ENCODE measurements at places on chromosomes 1 and 21.

GRCh38 chr1:18705811-18706210 lies 75.2 kb downstream of the PAX7 start:
- peaks cover 27% of the 10 kb centered on the region for H3K27me3 ChIP-seq
- DNase-seq = no peak
- H3K4me3 ChIP-seq = no peak overlapping the region
- H3K27ac ChIP-seq = no peak overlapping the region
- peaks cover 5% of the 10 kb centered on the region for H3K4me1 ChIP-seq

DNA sequence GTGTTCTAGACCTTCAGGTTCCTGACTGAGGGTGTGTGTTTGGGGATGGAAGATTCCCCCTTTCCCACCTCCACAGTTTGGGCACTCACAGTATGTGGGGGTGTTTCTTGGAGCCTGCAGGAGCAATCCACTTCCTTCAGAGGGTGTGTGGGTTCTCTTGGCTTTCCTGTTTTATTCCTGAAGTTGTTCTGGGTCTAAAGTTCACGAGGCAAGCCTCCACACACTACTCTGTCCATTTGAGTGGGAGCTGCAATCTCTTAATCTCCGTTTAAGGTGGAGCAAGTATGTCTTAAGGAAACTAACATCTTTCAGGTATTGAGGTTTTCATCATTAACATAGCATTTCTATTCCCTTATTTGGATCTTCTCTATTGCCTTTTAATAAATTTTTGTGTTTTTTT lies 141.8 kb downstream of the TENT5C start:
- H3K36me3 ChIP-seq = peaks cover 13% of the 10 kb centered on the region
- no peak overlapping the region for H3K27ac ChIP-seq

DNA sequence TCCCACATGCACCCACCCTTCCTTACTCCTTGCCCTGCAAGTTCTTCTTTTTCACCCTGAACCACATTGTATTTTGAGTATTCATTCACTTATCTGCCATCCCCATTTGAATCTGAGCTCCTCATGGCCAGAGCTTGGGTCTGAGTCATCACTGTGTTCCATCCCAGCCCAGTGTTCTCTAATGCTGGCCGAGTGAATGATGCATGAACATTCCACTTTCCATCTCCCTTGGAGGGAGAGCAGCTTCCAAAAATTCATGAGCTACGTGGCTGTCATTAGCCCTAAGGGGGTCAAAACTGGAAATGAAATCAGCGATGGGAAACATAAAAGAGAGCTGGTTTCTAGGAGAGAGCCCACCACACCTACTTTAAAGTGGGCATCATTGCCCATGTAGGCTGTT lies 187.0 kb upstream of the USP24 start:
- no peak overlapping the region for H3K27ac ChIP-seq
- H3K27me3 ChIP-seq = peaks cover 22% of the 10 kb centered on the region
- no peak overlapping the region for H3K4me3 ChIP-seq

DNA sequence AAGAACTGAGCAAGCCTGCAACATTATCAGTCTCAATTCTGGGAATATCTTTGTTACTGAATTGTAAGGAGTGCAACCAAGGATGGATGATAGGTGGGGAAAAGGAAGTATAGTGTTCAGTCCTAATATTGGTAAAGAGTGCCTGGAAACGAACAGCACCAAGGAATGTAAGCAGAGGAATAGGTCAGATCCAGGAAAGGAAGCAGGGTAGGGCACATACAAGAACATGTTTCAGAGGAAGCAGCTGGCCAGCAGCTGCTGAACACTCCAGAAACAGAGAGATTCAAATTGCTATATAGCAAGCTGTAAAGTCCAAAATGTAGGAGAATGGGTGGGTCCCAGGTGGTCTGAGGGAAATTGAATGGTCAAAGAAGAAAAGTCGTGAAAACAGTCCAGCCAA lies 37.9 kb downstream of the CRB1 start:
- peaks cover 4% of the 10 kb centered on the region for H3K4me1 ChIP-seq
- H3K27me3 ChIP-seq = no peaks in the 10 kb centered on the region
- no peak for DNase-seq
- no peaks in the 10 kb centered on the region for H3K36me3 ChIP-seq

- no peak overlapping the region for H3K27ac ChIP-seq
- H3K27me3 ChIP-seq = no peaks in the 10 kb centered on the region
- H3K4me3 ChIP-seq = no peak overlapping the region
- H3K36me3 ChIP-seq = no peaks in the 10 kb centered on the region
Measured at GRCh38 chr1:4428711-4429110, 225.7 kb upstream of the AJAP1 start.

GRCh38 chr1:211928290-211928801 lies 97.8 kb upstream of the LPGAT1 start:
- H3K27ac ChIP-seq = no peak overlapping the region
- no peaks in the 10 kb centered on the region for H3K36me3 ChIP-seq
- no peak for DNase-seq
- peaks cover 3% of the 10 kb centered on the region for H3K27me3 ChIP-seq
- H3K4me1 ChIP-seq = peaks cover 10% of the 10 kb centered on the region
- H3K4me3 ChIP-seq = no peak overlapping the region

DNA sequence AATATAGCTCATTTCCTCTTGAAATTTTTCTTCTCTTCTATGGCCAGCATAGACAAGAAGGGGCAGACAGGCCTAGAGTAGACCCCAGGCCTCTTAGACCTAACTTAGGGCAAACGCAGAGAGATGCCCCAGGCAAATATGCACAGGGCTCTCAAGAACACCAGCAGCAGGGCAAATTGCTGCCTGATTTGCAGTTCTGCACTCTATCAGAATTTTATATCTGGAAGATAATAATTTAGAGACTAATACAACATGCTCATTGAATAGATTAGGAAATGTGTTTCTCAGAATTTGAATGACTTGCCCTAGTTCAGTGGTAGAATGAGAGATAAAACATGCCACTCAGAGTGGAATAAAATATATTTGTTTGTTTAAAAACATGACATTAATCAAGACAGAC lies 200.4 kb upstream of the ADGRL2 start:
- no peaks in the 10 kb centered on the region for H3K36me3 ChIP-seq
- no peak for DNase-seq
- H3K27ac ChIP-seq = no peak overlapping the region
- no peaks in the 10 kb centered on the region for H3K27me3 ChIP-seq

Measured in neural crest cell (in vitro differentiated cells).